Amygdala (tissue), 56 donors: ENCODE measurements at places on chromosomes 13 and 19.
A peak's percentile ranks its signal among the peaks of the same experiment; 100 is the strongest.

GRCh38 chr13:45674908-45675307 lies 27.2 kb upstream of the CBY2 start:
- DNase-seq: no peak

DNA sequence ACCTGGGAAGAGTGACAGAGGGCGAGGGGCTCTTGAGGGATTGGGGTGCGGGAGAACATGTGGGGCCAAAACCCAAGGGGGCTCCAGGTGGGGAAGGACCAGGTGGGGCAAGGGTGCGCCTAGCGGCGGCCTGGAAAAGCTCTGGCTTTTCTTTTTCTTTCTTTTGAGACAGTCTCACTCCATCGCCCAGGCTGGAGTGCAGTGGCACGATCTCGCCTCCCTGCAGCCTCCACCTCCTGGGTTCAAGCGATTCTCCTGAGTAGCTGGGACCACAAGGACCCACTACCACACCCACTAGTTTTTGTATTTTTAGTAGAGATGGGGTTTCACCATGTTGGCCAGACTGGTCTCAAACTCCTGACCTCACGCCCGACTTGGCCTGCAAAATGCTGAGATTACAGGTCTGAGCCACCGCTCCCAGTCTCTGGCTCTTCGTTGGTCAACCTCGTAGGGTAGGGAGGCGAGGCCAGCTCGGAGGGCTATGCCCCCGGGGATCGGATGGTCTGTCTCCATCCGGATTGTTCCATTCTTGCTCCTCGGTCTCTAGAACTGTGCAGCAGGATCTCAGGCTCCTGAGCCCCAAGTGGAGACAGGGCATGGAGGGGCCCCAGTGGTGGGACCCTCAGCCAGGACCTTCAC lies 3.7 kb downstream of the GADD45B start:
- no peak for DNase-seq

GRCh38 chr13:45807520-45808099 lies 43.9 kb downstream of the SIAH3 start:
- DNase-seq: no peak

GRCh38 chr13:23979361-23980159 lies 82.3 kb upstream of the C1QTNF9B start:
- DNase-seq: peak; percentile 65

DNA sequence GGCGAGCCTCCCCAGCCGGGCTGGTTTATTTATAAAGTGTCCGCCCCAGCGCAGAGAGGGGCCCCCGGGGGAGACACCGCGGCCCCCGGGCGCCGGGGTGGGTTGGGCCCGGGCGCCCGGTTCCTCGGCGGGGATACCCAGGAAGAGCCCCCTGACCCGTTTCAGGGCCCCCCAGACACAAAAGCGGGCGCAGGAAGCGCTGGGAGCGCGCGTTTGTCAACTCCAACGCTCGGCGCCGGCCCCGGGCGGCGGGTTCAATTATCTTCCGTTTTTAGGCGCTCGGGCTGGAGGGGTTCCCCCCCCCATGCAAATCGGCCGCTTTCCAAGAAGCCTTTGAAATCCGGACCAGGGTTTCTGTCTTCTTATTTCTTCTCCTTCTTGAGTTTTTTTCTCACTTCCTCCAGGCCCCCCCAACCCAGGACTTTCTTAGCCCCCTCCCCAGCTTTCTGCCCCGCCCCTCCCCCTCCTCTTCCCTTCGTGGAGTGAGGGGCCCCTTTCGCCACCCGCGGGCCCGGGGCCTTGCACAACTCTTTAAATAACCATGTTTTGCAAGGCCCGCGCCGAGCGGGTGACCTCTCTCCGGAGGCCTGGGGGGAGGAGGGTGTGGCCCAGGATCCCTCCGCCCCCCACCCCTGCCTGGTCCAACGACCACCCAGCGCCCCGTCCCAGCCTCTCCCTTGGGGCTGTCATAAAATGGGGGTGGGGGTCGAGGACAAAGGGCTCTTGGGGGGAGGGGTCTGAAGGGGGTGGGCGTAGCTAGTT lies 935 bp downstream of the ARID3A start:
- no peak for DNase-seq

DNA sequence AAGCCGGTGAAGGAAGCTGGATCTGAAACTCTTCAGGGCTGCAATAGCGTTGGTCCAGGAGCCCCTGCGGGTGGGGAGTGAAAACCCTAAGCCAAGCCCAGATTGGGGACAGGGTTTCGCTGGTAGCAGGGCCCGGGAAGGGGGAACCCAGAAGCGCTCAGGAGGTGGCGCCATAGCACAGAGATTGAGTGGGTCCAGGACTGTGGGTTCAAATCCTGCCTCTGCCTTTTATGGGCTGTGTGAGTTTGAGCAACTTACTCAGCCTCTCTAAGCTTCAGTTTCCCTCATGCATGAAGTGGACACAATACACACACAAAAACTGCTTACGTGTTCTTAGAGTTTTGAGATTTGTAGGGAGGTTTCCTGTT lies 8.3 kb upstream of the SYCN start:
- DNase-seq: no peak

DNA sequence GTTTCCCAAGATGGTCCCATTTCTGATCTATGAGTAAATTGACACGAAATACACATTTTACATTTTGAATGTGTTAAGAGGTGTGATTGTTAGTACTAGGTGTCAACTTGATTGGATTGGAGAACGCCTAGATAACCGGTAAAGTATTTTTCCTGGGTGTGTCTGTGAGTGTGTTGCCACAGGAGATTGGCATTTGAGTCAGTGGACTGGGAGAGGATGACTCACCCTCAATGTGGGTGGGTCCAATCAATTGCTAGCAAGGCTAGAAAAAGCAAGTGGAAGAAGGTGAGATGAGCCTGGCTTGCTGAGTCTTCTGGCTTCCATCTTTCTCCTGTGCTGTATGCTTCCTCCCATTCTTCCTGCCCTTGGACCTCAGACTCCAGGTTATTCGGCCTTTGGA lies 960.7 kb upstream of the PCDH9 start:
- no peak for DNase-seq

GRCh38 chr13:37899753-37900152 lies 30.2 kb upstream of the TRPC4 start:
- no peak for DNase-seq

GRCh38 chr13:98103942-98104880 lies 38.7 kb upstream of the FARP1 start:
- no peak for DNase-seq

DNA sequence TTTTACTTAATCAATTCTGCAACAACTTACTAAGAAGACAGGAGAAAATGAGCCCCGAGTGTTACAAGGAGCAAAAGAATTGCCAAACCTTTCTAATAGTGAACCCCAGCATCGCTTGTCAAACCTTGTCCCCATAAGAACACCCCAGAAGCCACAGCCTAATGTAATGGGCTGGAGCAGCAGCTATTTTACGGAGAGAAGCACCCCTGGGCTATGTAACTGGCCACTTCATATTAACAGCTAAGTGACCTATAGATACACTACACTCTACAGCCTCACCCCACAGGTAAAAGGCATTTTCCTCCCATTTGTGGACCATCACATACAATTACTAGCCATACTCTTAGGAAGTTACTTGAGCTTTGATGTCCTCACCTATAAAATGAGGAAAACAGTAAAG lies 27.3 kb upstream of the CPB2 start:
- no peak for DNase-seq

GRCh38 chr13:20428666-20429644 lies 96.7 kb downstream of the CRYL1 start:
- no peak for DNase-seq

DNA sequence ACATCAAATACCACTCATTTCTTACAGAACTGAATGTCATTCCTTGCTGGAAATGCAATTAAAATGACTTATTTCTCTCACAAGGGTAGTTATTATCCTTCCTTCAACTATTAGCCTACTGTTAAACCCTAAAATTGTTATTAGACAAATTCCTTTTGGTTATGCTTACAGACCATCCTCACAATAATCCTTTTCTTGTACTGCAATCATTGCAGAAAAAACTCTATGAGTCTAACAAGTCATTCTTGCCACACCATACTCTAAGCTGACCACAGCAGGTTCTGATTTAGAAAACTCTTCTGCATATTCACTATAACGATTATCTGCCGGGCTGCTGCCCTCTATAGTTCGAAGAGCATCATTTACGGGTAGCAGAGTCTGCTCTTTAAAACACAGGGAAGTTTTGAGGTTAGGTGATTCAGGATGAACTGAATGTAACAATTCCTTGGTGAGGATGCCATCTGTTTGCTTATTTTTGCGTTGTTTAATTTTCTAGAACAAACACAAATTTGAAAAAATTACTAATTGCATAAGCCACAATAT lies 38.2 kb downstream of the MTMR6 start:
- DNase-seq: peak; percentile 44

DNA sequence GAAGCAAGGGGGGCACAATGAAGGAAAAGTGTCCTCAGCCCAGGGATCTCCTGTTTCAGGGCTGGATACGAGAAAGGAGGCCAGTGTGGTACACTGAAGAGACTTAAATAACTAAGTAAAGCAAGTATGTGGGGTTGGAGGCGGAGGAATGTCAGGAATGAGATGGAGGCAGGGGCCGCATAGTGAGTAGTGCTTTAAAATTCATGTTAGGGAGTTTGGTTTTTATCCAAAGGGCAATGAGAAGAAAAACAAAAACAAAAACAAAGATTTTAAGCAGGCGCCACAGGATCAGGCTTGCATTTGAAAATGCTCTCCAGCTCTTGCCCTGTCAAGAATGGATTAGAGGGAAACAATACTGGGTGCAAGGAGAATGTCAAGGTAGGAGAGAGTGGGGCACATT lies 273.4 kb downstream of the DCLK1 start:
- no peak for DNase-seq

DNA sequence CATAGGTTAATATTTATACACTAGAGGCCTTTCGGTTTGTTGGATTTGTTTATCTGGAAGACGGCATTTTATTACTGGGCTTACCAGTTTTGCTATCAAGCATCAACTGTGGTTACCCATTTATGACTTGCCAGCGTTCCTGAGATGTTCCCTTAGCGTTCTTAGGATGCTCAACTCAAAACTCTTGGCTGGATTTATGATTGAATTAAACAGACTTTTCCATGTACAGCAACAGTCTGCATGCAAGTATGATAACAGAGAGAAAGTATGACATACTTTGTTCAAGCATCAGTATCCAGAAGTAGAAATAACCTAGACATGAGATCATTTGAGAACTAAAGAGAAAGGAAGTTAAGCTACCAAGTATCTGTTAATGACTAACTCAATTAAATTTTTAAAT lies 29.9 kb upstream of the RNF113B start:
- DNase-seq: no peak
